ENCODE measurements at places on chromosomes 4 and X. TPM values are rescaled to one million over a fixed set of nuclear protein-coding genes. Genes with fewer than 3 reads are reported as not detected.

- DNase-seq: no peak
Observed at GRCh38 chr4:100306018-100306417, 115.8 kb upstream of the DDIT4L start.

DNA sequence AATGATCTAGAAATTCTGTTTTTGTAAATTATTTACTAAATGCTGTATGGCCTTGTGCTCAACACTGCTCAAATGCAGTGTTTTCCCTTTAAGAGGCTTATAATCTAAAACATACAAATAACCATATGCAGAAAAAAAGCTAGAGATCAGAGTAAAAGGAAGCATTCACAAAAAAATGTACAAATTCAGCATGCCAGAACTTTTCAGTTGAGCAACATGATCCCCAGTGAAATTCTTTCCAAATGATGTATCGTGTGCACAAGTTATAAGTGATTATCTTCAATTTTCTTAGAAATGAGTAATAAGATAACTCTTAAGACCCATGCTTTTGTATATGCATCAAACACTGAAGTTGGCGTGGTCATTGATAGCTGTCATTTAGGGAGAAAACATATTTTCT lies 5.0 kb downstream of the GPC3 start:
- no peak for DNase-seq

DNA sequence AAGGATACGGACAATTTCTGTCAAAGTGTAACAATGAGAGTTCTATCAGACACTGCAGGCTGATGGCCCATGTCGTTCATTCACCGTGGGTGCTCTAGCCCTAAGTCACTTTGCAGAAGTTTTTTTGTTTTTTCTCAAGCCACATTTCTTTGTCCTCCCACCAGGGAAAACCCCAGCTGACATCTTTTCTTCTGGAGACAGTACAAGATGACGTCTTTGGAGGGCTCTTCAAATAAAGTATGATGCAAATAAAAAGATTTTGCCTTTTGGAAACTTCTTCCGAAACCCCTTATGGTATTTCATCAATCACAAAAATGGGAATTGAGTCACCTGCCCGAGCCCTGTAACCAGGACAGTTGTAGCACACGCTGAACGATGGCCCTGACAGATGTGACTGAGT lies 73.2 kb downstream of the TRAPPC11 start:
- no peak for DNase-seq

GRCh38 chr4:128751354-128751753 lies 58.1 kb upstream of the JADE1 start:
- DNase-seq: no peak

- no peak for DNase-seq
Observed at GRCh38 chrX:53195401-53195800, 29.6 kb downstream of the KDM5C start.

DNA sequence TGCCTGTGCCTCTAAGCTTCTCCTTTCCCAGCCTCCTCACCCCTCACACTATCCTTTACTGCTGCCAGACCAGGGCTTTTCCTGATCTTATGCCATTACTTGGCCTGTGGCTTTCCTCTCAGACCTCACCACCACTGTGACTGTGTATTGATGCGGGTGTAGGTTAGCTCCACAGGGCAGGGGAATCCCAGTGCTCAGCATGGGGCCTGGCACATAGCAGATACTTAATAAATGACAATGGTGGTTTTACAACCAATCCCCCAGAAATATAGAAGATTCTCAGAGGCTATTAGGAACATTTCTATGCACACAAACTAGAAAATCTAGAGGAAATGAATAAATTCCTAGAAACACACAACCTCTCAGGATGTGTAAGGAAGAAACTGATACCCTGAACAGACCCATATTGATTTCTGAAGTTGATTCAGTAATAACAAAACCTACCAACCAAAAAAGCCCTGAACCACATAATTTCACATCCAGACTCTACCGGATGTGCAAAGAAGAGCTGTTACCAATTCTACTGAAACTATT lies 129.6 kb upstream of the QRFPR start:
- DNase-seq: no peak

DNA sequence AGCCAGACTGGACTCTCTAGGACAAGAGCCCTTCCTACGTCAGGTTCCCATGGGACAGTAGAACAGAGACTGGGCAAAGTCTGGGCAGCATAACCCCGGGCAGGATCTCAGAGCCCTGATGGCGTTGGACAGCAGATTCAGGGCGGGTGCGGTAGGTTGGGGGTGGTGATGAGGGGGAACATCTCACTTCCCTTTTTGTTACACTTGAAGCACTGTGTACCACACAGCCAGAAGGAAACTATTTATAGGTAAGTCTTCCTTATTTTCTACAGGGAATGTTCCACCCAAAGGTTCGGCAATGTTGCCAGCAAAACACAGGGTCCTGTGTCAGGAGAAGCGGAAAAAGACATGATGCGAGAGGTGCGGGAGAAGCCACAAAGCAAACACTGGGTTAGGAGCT lies 54.3 kb downstream of the TSC22D3 start:
- no peak for DNase-seq

DNA sequence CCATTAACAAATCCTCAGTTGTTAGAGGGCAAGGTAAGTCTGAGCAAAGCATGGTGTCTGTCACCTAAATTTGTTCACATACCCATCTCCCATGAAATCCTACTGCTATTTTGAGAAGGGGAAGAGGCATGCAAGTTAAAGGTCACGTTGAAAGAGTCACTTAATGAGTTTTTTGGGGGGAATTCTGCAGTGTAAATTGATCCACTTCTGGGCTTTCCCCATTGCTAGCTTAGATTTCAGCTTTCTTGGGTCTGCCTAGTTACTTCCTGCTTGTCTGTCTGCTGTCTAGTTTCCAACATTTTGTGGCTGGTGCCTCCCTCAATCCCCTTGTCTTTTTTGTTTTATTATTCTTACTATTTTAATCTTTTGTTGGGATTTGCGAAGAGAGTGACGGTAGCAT lies 32.0 kb downstream of the CEP135 start:
- no peak for DNase-seq

GRCh38 chr4:81756973-81757372 lies 285.3 kb upstream of the RASGEF1B start:
- DNase-seq: no peak

GRCh38 chr4:146647615-146648460 lies 9.1 kb downstream of the POU4F2 start:
- DNase-seq: no peak

The LONRF3 gene
- 5.2 TPM for total RNA-seq

The ZNF732 gene
- 1.1 TPM for total RNA-seq

The PPEF2 gene
- not detected for total RNA-seq

The RPA4 gene
- 2.3 TPM for total RNA-seq
